ENCODE measurements at places on chromosomes 12 and 14.
A peak's percentile ranks its signal among the peaks of the same experiment; 100 is the strongest.

DNA sequence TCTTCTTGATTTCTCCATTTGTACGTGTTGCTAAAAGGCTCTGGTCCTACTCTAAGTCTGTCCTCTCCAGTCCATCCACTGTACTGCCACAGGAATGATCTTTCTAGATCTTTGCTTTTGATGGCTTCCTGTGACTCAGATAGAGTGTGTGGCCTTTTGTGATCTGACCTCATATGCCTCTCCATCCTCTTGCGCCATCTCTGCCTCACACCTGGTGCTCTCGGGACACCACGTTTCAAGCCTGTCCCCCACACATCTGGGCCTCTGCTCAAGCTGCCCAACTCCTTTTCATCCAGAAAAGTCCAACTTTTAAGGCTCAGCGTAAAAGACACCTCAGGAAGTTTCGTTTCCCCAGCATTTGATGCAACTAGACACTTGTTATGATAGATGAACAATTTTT lies 39.0 kb downstream of the DCAF4 start:
- DNase-seq: peak; percentile 22

- DNase-seq: no peak
These were observed 52.2 kb upstream of the CFL2 start for GRCh38 chr14:34766606-34767005.

DNA sequence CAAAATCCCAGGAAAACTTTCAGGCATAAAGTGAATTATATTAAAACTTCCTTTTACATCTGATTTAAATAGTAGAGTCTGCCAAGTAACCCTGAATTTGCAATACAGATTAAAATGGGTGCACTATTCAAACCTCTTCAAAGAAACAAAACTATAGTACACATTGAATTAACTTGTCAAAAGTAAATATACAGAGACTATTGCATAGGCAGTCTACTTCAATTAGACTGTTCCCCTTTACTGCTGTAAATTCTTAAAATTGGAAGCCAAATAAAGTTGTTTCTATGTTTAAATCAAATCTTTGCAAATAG lies 7.1 kb downstream of the KRAS start:
- DNase-seq: no peak

GRCh38 chr12:11805680-11806079 lies 156.2 kb downstream of the ETV6 start:
- DNase-seq: no peak

DNA sequence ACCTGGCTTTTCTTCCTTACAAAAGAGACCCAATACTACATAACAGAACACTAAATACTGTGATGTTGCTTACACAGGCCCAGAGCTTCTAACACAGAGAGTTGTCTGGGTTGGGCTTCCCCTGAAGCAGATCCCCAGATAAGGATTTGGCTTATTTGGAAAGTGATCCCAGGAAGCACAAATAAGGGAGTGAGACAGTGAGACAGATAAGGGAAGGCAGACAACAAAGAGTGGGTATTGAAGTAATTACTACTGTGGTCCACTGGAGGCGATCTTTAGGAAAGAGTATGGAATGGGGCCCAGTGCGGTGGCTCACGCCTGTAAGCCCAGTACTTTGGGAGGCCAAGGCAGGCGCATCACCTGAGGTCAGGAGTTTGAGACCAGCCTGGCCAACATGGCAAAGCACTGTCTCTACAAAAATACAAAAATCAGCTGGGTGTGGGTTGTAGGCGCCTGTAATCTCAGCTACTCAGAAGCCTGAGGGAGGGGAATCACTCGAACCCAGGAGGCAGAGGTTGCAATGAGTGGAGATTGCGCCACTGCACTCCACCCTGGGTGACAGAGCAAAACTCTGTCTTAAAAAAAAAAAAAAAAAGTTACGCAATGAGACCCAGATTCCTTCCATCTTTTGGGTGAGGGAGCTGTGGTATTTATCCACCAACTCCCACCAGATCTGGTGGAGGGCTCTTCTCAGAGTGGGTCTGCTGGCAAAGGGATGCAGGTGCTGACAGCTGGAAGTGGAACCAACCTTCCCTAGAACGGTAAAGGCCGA lies 10.2 kb upstream of the C12orf43 start:
- no peak for DNase-seq

DNA sequence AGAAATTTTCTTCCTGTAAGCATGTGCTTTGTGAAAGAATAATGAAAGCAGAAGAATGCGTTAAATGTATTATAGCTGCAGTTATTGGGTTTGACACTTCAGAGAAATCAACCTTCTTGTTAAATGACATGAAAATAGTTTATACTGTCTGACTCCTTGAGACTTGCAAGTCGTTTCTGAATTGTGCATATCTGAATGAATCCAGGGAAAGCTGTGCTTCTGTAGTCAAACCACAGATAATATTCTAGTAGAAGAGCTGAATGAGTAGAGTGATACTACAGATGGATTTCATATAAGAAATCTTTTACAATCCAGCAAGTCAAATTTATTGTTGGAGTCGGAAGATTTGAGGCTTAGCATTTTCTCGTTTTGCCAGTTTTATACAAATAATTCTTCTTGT lies 343.3 kb downstream of the RAD51B start:
- no peak for DNase-seq

DNA sequence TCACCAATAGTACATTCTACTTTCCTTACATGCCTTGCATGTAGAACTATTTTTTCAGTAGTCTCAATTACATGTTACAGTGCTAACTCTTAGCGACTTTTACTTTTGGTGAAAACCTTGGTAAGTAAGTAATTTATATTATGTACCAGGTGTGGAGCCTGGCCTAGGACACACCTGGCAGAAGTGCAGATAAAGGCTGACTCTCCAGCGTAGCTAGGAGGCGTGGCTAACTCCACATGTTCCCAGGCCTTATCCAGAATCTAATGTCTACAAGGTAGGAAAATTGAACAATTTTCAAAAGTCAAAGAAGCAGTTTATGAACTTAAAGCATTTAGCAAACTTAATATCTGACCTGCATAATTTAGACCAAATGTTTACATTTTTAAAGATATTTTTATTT lies 157.4 kb downstream of the DHRS2 start:
- DNase-seq: no peak

- DNase-seq: no peak
These were observed 38.8 kb upstream of the NINJ2 start for GRCh38 chr12:701896-702539.

DNA sequence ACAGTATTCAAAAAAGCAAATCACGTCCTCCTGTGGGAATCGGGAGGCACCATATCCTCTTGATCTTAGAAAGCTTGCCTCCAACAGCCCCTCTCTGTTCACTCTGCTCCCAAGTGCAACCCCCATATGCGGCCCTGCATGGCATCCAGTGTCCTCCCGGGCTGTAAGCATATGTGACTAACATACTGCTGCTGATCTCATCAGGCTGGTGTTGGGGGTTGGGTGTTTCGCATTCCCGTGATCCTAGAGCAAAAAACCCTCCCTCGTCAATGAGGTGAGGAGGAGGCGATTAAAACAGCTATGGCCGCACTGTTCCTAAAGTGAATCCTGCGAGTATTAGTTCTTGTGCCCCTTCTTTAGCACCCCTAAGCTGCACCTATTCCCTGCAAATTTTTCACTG lies 28.1 kb upstream of the PPM1A start:
- DNase-seq: no peak

GRCh38 chr12:111942557-111942956 lies 70.4 kb downstream of the TMEM116 start:
- DNase-seq: no peak

DNA sequence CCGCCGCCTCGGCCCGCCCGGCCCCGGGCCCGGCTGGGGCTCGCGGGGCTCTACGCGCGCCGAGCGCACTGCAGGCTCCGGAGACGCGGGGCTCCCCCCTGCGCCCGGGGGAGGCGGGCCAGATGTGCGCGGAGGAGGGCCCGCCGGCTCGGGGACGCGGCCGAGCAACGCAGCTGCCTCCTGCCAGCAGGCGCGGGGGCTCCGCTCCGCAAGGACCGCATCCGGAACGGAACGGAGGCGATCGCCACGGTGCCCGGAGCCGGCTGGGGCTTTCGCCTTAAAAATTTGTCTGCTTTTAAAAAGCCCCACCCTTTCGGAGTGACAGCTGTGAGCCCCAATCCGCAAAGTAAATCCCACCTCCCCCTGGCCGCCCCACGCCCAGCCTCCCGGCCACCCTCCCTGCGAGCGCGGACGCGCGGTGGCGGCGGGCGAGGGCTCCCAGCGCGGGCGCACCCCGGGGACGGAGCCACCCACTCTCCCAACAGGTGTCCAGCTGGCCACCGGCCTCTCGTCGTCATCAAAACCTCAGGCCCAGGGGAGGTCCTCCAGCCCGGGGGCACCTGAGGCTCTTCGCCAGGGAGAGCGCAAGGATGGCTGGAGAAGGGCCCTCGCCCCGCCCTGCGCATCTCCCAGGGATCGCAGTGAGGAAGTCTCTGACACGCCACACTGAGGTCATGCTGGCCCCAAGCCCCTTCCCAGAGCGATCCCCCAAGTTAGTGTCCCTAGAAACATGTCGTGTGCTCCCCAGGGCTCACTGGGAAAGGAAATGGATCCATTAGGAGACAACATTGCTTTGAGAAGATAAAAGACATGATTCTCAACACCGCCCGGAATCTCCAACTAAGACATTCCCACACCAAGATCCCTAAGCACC lies at the start of gene TMEM132D:
TSS of gene TMEM132D (minus strand) at position 70 of the 874 bp plus-strand sequence.
- DNase-seq: no peak

All from activated CD4-positive, alpha-beta T cell treated with anti-CD3 and anti-CD28 coated beads, Interleukin-2, Interleukin-6, amounts not matched to agents 100 ng/mL and 50 ng/mL, durations not matched to agents 16 hours and 8 hours (primary cell).